Activated naive CD8-positive, alpha-beta T cell treated with anti-CD3 and anti-CD28 coated beads for 36 hours (primary cell): ENCODE measurements at places on chromosomes 11 and 22. TPM values are rescaled to one million over a fixed set of nuclear protein-coding genes. Genes with fewer than 3 reads are reported as not detected.
A peak's percentile ranks its signal among the peaks of the same experiment; 100 is the strongest.

DNA sequence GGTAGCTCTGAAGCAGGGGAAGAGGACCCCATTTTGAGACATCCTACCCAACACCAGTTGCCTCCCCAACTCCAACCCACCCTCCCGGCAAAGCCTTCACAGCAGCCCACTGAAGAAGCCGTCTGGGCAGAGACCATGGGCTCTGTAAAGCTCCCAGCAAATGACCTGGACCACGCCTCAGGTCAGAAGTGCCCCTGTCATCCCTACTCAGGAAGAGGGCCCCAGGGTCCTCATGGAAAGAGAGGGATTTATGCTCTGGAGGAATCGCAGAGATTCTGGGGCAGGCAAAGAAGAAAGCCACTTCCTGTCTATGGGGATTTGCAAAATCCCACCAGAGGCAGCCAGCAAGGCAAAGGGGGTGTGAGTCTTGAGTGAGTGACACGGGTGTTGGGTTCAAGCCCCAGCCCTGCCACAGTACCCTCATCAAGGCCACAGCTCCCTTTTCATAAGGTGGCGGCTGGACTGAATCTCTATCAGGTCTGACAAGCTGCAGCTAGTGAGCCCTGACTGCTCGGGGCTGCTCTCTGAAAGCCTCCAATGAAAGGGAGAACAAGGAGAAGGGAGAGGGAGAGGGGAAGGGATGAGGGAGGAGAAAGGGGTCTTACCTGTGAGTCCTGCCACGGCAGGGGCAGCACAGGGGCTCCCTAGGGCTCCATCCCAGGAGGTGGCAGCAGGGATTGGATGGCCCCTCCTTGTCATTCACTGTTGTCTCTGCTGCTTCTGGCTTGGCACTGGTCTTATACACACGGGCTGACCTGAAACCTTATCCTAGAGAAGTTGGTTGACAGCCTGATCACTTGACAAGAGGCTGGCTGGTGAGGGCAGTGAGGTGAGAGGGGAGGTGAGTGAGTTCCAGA is at the start of gene UCP3:
Gene UCP3 (minus strand): TSS at position 713 of the 857 bp plus-strand sequence. CDS start 2,043 bp downstream, outside the sequence.
- H3K27ac ChIP-seq: peak within 1 kb of the TSS; percentile 91
- no peaks in the 10 kb centered on the region for H3K27me3 ChIP-seq
- H3K4me1 ChIP-seq: peaks cover 79% of the 10 kb centered on the region
- DNase-seq: no peak

- no peaks in the 10 kb centered on the region for H3K36me3 ChIP-seq
- peaks cover 3% of the 10 kb centered on the region for H3K27me3 ChIP-seq
- H3K4me3 ChIP-seq: no peak overlapping the region
- no peaks in the 10 kb centered on the region for H3K4me1 ChIP-seq
Measured at GRCh38 chr11:123628936-123629683, 25.3 kb downstream of the SCN3B start.

DNA sequence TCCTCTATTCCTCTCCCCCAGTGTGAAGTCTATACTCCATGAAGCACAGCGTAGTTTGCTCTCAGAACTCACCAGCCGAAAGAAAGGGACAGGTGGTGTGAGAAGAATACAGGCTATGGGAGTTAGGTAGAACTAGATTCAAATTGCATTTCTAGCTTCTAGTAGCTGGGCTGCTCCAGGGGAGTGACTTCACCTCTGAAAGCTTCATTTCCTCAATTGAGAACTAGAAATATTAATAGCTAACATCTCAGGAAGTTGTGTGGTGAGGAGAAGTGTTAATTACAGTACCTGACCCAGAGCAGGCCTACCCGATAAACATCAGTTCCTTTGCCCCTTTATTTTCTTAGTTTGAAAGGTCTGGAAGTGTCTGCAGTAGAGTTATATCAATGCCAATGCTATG is 484.7 kb upstream of the TENM4 start:
- H3K36me3 ChIP-seq: no peaks in the 10 kb centered on the region
- H3K4me3 ChIP-seq: no peak overlapping the region
- no peaks in the 10 kb centered on the region for H3K27me3 ChIP-seq

- DNase-seq: no peak
- H3K36me3 ChIP-seq: no peaks in the 10 kb centered on the region
- no peaks in the 10 kb centered on the region for H3K4me1 ChIP-seq
Measured at GRCh38 chr22:43447380-43447779, 35.6 kb downstream of the MPPED1 start.

- peaks cover 16% of the 10 kb centered on the region for H3K36me3 ChIP-seq
- H3K4me1 ChIP-seq: no peaks in the 10 kb centered on the region
- no peak overlapping the region for H3K27ac ChIP-seq
- DNase-seq: no peak
Measured at GRCh38 chr11:46049325-46049897, 71.8 kb downstream of the PHF21A start.

RTN3 gene
- 33.5 TPM for total RNA-seq

FLRT1 gene
- not detected for total RNA-seq

PNPLA3 gene
- 0.39 TPM for total RNA-seq
